ENCODE measurements at places on chromosomes 2 and 18.

- DNase-seq, result no peak
These were observed 54.9 kb downstream of the THUMPD2 start for GRCh38 chr2:39723946-39724827.

DNA sequence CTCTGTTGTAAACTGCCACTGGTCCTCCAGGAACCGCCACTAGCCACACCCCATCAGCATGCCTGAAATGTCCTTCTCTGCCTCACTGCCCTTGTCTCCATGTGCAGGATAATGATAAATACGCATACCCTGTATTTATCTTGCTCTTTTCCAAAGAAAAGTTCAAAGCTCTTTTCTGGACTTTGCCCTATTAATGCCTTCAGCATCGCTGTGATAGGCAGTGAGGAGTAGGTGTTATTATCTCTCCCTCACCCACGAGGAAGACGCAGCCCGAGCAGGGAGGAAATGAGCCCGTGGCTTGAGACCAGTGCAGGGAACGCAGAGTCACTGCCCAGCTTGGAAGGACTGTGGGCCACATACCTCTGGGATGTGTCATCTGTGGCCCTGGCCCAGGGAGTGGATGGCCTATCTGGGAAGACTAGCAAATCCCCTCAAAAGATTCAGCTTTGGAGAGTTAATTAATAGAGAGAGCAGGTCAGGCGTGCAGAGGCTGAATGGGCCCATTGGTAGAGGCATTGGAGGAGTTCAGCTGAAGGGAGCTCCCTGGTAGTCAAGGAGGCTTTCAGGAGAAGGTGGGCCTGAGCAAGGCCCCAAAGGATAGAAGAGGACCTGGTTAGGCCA is 39.5 kb upstream of the MCFD2 start:
- DNase-seq, result peak; percentile 56

- DNase-seq, result no peak
These were observed 467.7 kb upstream of the SALL3 start for GRCh38 chr18:78511666-78512601.

- DNase-seq, result no peak
These were observed 30.3 kb downstream of the SULT1C4 start for GRCh38 chr2:108407864-108408729.

DNA sequence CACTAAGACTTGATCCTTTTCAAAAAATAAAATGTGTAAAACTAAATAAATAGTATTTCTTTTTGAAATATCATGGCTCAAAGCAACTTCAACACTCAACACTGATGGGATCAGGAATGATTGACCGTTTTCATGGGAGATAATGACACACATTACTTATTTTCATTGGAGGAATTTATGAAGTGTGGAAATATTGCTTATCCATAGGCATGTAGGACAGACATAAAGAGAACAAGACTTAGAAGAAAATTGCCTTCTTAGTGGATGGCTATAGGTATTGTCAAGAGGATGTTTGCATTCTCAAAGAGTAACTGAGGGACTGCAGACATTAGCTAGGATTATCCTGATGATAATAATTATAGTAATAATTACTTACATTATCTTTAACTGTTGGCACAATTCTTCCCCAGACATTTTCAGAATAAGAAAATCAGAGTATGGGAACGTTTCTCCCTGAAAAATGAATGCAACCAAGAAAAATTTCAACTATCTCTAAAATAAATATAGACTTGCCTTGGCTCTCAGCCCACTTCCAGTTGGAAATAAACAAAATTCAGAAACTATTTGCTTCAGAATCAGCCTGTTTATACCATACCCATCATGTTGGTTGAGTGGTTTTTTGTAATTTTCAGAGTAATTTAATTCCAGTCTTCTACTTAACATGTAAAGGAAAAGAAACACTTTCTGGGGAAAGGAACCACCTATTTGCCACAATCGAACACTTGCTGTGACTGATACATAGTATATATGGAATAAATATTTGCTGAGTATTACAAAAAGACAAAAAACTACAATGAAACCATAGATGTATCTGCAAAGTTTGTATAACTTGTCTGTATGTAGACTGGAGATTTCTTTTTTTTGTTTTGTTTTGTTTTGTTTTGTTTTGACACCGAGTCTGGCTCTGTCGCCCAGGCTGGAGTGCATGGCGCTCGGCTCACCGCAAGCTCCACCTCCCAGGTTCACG is 165.7 kb downstream of the TMX3 start:
- DNase-seq, result peak; percentile 54

DNA sequence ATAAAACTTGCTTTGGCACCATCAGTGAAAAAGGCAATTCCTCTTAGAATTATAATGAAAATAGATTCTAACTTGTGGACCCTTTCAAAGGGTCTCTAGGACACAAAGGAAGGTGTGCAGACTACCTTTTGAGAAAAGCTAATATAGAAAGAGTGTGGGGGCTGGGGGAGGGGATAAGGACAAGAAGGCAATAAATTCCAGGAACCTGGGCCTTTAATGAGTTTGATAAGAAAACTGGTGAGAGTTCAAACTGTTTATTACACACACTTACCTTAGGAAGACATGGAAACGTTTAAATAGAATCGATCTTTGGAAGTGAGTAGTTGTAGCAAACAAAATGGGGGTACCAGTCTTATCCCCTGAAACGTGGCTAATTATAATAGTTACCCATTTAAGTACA is 39.6 kb upstream of the PGAP1 start:
- DNase-seq, result no peak

DNA sequence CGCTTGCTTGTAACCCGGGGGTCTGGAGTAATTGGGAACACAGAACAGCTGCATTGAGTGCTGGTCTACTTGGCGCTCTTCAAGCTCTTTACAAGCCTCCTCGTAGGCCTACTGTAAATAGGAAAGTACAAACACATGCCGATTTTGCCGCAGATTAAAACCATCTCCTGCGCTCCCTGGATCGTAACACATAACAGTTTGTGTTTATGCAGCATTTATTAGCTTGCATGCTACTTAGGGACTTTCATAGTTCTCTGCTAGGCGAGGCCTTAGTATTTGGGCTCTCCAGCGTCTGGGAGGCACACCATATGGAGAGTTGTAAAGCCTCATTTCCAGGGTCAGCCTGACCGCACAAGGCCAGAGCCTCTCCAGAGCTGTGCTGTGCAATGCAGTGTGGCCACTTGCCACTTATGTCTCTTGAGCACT is 84.0 kb upstream of the HAAO start:
- DNase-seq, result no peak

DNA sequence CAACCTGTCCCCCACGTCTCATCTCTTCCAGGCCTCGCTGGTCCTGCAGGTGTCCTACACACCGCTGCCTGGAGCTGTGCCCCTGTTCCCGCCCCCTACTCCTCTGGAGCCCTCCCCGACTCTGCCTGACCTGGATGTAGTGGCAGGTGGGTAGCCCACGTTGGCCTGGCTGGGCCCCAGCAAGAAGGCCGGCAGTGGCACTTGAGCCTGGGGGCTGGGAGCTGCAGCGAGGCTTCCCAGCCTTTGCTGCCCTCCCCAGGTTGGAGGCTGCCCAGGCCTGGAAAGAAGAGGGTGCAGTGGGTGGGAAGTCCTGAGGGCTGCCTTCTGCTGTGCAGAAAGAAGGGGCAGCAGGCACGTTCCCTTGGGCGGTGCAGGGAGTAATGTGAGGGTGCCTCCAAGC is 58.4 kb downstream of the DYSF start:
- DNase-seq, result no peak

DNA sequence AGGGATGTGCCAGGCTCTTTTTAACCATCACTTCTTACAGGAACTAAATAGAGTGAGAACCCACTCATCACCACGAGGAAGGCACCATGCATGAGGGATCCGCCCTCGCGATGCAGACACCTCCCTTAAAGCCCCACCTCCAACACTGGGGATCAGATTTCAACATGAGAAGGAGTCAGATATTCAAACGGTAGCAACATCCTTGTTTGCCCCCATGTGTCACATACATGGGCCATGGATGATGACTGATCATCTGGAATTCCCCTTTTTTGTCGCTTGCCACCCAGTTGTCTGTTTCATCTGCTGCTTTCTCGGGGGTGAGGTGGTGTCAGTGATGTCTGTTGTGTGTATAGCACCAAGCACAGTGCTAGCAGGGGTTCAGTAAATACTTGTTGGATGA is 57.9 kb downstream of the NCK2 start:
- DNase-seq, result no peak

DNA sequence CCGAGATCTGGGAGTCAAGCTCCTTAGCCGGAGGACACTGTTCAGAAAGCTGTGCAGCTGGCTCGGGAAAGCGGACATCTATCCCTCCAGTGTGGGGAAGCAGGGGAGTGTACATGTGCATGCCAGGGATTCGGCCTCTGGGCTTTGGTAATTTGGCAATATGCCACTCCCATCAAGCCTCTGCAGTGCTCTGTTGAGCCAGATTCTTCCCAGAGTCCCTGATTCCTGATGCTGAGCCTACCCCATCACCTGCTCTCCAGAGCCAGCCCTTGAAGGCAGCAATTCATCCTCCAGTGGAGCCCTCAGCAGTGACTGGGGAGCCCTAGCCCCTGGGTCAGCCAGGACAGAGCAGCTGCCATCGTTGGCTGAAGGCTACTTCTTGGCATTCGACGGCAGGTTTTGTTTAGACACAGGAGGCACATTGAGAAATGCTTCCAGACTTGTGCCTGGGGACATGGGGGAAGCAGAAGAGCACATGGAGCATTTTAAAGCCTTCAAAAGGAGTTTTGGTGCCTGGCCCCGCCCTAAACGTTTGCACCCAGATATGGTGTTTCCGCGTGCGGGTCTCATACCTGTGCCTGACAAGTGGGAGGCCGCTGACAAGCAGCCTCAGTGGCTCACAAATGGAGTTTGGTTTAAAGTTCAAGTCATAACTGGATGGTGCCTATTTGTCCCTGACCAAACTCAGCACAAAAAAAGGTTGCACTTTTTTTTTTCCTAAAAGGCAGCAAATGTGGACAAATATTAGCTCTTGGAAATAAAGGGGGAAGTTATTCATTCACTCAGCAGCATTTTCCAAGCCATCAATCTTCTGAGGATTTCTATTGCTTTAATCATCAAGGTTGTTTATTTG is 272.8 kb downstream of the CYRIA start:
- DNase-seq, result no peak

All from fibroblast of skin of left quadriceps (primary cell).